ENCODE measurements at places on chromosomes 5 and 9.

DNA sequence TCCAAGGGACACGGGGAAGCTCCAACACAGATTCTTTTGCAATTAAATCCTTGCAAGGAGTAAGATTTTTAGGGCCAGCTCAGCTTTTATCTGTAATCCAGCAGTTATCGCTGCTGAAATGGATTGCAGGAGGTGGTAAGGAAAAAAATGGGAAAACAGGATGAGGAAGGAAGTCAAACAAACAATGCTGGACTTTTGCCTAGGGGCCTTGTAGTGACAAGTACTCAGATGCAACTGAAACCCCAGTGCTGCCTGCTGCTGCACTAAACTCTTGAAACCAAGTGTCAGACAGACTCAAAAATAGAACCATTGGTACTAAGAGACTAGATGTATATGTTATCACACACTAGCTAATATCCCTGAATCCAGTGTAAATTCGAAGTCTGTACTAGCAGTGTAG, 309.2 kb downstream of the CTNND2 start:
- DNase-seq = no peak

GRCh38 chr9:124242331-124243194, 15.2 kb upstream of the NEK6 start:
- no peak for DNase-seq

GRCh38 chr5:22896152-22896551, 43.0 kb upstream of the CDH12 start:
- no peak for DNase-seq

DNA sequence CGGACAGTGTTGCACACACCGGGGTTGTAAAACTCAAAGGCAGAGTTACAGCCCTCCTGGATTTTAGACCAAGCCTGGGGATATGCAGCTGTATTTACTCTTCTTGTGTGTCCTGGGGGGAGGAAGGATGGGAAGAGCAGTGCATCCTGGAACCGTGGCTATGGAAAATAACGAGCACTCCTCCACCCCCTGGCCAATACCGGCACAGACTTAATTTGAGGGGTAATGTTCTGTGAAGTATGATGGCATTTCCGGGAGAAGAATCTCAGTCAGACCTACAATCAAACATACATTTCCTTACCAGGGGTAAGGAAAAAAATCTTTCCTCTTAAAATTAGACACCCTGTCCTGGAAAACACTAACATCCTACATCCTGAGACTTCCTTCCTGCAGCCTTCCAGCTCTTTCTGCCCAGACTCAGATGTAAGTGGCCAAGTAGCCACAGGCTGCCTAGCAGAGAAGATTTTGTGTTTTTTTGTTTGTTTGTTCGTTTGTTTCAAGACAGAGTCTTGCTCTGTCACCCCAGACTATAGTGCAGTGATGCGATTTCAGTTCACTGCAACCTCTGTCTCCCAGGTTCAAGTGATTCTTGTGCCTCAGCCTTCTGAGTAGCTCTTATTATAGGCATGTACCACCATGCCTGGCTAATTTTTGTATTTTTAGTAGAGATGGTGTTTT, 11.0 kb upstream of the ERMP1 start:
- DNase-seq = peak; percentile 91

DNA sequence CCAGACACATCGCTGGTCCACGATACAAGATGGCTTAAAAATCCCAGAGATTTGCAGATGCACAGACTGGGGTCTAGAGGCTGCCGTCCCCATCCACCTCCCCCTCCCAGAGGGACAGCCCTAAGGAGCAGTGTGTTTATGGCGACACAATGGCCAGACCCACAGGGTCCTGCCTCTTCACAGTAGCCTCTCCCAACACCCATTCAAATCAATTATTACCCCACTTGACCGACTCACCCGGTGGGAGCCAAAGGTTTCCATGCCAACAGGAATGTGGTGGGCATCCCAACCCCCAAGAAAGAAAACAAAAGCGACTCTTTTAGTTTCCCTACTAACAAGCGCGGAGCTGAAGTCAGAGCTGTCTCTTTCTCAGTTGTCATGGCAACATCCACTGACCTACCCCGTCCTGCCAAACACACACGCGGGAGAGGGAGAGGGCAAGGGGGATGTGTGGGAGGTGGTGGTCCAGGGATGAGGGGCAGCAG, 209.0 kb downstream of the TTLL11 start:
- no peak for DNase-seq

DNA sequence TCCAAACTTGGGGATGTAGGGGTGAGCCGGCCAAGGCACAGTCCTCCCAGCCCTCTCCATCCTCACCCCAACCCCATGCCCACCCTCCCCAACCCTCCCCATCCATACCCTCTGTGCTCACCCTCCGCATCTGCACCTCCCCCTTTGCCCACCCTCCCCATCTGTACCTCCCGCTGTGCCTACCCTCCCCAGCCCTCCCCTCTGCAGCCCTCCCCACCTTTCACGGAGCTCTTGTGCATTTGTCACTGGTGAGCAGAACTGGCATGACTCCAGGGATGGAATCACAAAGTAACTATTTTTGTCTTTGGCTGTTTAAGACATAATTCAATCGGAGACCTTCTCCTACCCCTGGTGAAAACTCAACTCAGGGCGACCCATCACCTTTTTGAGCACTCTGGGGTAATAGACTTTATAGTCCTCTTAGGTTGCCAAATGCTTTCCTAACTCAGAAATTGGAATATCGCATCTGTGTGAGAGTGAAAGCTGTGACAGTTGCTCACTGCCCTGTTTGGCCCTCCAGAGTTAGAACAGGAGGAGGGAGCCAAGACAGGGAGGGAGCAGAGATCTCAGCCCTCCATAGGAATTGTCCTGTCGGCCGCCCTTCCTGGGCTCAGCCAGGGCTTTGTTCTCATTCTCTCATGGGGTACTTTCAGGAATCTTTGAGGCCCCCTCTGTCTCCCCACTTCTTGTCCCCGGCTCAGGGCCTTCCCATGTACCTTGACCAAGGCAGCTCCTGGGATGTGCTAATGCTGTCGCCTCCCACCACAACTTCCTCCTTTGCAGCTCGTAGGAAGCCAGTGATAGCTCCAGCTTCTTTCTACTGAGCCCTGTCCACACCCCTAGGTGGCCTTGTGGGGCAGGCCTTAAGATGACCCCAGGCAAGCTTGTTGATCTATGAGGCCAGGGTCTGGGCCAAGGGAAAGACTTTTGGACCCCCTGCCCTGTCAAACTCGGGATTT, 36.2 kb downstream of the OTULIN start:
- DNase-seq = no peak

DNA sequence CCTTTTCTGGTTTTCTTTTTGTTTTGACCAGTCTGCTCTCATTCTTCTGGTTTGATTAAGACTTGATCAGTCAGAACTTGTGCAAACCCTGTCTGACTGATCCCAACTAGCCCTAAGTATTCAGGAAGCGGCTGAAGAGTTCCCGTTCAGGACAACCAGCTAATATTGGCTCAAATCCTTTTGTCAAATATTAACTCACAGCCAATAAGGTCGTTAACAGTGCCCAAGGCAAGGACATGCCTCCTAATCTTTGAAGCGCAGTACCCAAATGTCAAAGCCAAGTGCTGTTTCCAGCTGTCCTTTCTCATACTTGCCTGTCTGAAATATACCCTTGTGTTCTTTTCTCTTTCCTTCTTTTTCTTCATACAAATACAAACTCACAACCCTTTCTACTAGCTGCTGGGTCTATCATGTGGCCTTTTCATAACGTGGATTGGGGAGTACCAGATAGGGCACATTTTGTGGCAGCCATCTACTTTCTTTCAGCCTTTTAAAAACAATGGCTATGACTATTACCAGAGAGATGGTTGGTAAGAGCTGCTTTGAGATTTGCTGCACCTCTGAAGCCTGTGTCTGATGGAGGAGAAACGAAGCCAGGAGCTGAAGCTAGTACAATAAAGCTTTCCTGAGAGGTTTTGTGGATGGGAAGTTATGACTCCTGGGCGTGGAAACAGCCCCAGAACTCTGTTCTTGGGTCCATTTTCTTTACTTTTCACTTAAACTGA, 266.4 kb upstream of the ZNF608 start:
- peak; percentile 82 for DNase-seq

- no peak for DNase-seq
These were observed 70.4 kb upstream of the ANKRD55 start for GRCh38 chr5:56303511-56303910.

- DNase-seq = no peak
These were observed 39.9 kb downstream of the SHC3 start for GRCh38 chr9:89138463-89139390.

GRCh38 chr5:138986186-138986800, 111.2 kb upstream of the LRRTM2 start:
- no peak for DNase-seq

DNA sequence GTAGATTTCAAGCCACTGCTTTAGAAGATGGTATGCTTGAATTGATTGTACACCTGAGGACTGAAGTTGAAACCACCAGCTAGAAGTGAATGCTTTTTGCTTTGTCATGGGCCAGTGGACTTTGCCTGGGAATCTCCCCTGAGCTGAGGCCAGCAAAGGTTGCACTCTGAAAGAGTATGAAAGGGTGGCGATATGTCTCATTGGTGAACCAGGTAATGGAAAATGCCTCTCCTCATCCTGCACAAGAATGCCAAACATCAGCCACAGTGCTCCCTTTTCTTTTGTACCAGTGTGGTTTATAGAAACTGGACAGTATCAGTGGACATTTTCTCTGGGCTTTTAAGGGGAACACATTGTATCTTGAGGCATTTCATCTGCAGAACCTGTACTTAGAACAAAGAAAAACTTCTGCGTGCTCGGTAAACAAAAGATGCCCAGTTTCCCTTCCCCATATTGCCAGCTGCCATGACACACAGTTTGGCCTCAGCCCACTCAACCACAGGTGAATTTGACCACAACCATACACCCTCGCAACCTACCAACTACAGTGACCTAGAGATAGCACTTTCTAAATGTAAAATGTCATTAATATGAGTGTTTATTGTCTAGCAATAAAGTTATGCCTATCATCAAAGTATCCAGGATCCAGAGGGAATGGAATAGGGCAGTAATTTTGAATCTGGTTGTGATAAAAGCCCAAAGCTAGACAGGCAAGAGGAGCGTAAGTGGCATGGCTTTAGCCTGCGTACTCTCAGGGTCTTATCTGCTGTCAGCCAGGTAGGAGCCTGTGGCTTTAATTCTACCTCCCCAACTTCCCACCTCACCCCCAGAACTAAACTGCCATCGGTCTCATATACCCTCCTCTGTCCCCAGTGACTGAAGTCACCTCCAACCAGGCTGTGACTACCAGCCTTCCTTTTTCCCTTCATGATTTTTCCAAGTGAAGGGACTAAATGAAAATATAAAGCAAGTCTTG, 79.5 kb upstream of the LHFPL2 start:
- DNase-seq = peak; percentile 52

- peak; percentile 96 for DNase-seq
These were observed 117.3 kb downstream of the TTLL11 start for GRCh38 chr9:121975801-121976277.

GRCh38 chr9:91138760-91139159, 223.0 kb downstream of the AUH start:
- no peak for DNase-seq

DNA sequence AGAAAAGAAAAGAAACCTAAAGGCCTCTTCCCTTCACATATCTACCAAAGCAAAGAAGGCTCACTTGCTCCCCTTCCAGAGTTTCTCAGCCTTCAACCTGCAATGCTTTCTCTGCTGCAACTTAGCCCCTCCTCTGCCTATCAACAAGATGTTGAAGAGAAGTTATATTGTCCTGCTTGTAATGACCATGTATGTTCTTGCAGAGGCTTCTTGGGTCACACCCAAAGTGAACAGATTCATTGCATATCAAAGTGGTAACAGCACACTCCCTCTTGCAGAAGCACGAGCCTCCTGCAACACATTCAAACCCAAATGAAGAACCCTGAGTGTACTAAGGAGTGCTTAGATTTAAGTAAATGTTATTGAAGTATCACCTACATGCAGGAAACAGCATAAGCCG, 494.3 kb downstream of the NTRK2 start:
- no peak for DNase-seq

GRCh38 chr5:140113180-140113698, 670 bp upstream of the PURA start:
- peak; percentile 60 for DNase-seq

- no peak for DNase-seq
These were observed 128.5 kb downstream of the MED27 start for GRCh38 chr9:131951155-131951554.

DNA sequence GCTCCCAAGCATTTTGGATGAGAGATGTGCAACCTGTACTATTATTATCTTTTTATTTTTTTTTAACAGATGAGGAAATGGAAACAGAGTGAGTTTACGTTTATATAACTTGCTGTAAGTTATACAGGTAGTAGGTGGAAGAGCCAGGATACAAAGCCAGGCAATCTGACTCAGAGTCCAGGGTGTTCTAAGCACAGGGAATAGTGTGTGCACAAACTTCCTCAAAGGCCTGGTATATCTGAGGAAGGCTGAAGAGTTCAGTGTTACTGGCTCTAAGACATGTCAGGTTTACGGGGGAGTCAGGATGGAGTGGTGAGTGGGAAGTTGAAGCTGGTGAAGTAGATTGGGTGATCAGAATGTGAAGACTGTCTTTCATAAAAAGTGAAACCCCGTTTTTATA, 353.6 kb downstream of the KDM4C start:
- DNase-seq = no peak

- DNase-seq = peak; percentile 82
These were observed 2.8 kb downstream of the ST8SIA4 start for GRCh38 chr5:100900142-100900795.

DNA sequence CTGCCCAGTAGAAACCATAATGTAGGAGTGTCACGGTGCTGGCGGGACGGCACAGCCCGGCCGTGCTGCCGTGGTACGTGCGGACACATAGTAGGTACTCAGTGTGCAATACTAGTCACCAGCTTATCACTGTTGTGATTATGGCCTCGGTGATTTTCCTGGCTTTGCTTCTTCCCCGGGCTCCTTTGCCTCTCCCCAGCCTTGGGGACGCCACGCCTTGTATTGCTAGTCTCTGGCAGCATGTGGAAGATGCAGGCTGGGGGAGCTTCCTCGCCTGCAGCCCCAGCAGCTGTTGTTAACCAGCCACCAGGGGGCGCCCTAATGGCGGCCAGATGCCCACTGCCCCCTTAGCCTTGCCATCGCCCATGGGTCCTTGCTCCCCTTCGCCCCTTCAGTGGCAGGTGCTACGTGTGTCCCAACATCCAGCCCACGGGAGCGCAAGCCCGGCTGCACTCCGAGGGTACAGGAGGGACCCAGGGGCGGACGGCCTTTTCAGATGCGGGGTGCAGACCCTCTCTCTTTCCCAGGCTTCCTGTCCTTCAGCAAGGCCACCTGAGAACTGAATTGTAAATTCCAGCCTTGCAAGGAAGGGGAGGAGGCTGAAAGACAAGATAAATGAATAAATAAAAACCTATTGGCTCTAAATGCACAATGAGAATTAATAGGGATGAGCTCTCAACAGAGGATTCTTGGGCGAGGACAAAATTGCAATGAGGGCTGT, 8.0 kb downstream of the NTNG2 start:
- DNase-seq = peak; percentile 87
